ENCODE measurements at places on chromosomes 11 and 22. TPM values are rescaled to one million over a fixed set of nuclear protein-coding genes. Genes with fewer than 3 reads are reported as not detected.
A peak's percentile ranks its signal among the peaks of the same experiment; 100 is the strongest.

The MIAT gene
- total RNA-seq, result 0.72 TPM

DNA sequence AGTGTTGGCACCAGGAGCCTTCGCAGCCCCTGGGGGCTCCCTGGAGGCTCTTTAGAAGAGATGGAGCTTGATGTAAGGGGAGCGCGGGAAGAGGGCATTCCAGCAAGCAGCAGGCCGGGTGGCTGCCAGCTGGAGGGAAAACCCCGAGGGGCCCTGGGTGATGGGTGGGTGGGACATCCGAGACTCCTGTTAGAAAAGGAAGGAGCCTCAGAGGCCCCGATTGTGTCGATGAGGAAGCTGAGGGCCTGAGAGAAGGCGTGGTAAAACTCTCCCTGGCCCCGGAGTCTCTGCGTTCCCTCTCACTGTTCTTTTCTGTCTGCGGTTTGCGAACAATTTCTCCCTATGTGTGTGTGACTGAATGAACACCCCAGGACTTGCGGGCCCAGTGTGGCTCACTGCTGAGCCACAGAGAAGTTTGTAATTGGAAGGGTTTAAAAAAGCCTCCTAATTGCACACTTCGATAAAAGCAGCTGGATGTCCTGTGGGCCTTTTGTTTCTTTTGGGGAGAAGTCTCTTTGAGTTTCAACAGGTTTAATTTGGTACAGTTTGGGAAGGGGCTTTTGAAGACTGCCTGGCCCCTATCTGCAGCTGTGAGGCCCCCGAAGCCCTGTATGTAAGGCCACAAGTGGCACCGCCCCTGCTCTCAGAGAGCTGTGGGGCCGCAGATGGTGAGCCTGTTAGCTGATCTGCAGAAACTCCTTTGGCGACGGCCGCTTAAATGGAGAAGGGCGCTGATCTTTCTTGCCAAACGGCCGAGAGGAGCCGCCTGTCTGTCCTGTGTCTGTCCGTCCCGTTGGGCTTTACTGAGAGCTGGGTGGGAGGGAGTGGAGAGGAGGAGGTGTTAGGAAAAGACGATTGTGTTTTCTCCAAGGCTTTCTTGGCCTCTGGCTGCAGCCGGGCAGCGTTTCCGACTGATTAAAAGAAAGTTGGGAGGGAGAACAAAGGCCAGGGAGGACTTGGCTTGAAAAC, 2.0 kb downstream of the FBLN1 start:
- DNase-seq, result peak; percentile 85

The TBX1 gene
- 2.8 TPM for total RNA-seq

The NCAM1 gene
- total RNA-seq, result 23.6 TPM

The OR52H1 gene
- total RNA-seq, result 0.81 TPM

The LARGE1 gene
- total RNA-seq, result 15.0 TPM

The ANO1 gene
- total RNA-seq, result not detected

The NXPE2 gene
- not detected for total RNA-seq

- DNase-seq, result no peak
Observed at GRCh38 chr11:104183593-104183992, 19.6 kb upstream of the PDGFD start.

Data from fibroblast of the aortic adventitia (primary cell).